ENCODE measurements at places on chromosomes 7 and 10.
A peak's percentile ranks its signal among the peaks of the same experiment; 100 is the strongest.

- DNase-seq = no peak
These were observed 441.9 kb upstream of the LRRTM3 start for GRCh38 chr10:66483966-66484365.

GRCh38 chr7:18471476-18472160 lies 23.9 kb upstream of the HDAC9 start:
- no peak for DNase-seq

DNA sequence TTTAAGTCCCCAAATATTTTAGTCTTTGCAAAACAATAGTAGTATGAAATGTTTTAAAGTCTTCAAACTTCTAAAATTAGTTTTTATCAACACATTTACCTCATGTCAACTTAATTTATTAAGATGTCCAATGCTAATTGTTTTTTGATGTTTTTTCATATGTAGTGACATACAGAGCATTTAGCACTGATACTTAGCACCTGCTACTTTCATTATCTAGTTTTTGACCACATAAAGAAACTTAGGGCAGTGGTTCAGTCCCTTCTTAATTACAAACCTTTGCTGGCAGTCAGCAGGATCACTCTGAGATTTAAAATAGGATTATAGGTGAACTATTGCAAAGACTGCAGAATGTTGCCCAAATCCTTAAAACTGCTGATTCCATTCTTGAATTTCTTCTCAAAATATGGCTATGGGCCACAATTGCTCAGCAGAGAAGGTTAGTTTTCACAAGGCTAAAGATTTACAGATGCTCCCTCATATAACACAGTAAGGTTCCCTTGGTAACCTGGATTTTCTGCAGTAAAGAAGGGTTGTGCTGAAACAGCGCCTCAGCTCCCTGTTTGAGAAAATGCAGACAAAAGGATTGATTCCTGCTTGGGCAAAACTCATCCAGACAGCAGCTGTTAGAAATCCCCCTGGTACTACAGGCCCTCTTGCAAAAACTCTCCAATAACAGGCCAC lies 3.4 kb downstream of the GPR85 start:
- no peak for DNase-seq

- no peak for DNase-seq
These were observed 114.0 kb upstream of the RET start for GRCh38 chr10:42962902-42963231.

DNA sequence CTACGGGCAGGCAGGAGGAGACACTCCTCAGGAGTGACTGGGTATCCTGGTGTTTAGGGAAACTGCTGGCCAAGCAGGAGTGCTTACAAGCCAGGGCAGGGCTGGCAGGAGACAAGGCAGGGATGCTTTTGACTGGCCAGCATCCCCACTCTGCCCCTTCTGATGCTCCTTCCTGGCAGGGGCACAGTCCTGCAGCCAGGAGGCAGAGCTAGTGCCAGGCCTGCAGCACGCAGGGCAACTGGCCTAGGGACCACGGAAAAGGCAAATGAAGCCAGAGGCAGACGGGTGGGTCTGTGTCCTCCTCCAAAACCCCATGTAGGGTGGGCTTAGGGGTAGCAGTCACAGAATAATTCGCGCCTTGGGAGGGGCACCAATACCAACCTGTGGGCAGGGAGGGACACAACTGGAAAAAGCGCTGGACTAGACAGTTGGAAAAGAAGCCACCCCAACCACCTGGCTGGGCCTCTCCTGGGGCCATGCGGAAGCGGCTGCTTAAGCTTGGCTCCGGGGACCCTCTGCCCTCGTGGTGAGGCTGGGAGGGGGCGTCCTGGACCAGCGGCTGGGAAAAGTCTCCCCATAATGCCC lies 4.8 kb downstream of the IMPDH1 start:
- DNase-seq = no peak

GRCh38 chr7:98802088-98802780 lies 67.6 kb downstream of the TMEM130 start:
- DNase-seq = no peak

- DNase-seq = no peak
These were observed 99.6 kb upstream of the LYZL1 start for GRCh38 chr10:29189256-29189655.

DNA sequence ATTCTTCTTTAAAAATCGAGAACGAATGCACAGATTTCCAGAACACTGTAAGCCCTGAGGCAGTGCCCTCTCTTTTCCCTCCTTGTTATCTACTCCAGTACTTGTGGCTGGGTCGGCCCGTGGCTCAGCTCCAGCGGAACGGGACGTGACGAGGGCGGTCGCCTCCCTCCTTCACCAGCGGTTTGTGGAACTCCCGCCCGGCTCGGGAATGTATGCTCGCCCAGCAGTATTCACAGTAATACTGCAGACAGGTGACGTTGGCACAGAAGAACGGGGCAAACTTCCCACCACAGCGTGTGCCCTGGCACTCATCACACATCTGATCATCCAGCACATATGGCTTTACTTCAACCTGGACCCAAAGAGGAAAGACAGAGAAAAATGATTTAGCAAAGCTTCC lies 128.5 kb downstream of the BTAF1 start:
- DNase-seq = no peak

DNA sequence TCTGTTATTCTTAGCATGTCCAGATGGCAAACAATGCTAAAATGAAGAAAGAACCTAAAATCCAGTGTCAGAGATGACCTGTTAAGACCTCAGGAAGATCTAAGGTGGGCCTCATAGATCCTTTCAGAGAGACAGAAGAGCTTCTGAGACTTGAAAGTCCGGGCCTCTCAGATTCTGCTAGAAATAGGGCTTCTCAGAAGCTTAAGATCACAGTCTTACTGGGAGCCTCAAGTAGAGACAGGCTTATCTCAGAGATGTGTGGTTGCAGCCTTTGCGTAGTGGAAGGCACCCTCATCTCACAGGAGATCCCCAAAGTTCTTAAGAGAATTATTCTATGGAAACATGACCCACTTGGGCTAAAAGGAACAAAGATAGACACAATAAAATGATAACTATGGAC lies 642.8 kb downstream of the TNS3 start:
- no peak for DNase-seq

- no peak for DNase-seq
These were observed 45.3 kb downstream of the PRKAG2 start for GRCh38 chr7:151831606-151832005.

DNA sequence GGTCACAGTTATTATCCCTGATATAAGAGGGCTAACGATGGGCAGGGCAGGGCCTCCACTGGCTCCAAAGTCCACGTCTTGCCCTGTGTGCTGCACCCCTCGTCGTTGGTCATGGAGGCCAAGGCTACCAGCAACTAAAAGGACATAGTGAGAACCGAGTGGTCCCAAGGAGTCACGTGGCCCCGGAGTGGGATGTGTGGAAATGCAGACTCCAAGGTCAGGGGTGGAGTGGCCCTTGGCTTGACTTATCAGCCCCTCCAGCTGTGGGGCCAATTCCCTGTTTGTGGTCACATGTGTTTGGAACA lies 30.7 kb downstream of the BTBD16 start:
- DNase-seq = no peak

DNA sequence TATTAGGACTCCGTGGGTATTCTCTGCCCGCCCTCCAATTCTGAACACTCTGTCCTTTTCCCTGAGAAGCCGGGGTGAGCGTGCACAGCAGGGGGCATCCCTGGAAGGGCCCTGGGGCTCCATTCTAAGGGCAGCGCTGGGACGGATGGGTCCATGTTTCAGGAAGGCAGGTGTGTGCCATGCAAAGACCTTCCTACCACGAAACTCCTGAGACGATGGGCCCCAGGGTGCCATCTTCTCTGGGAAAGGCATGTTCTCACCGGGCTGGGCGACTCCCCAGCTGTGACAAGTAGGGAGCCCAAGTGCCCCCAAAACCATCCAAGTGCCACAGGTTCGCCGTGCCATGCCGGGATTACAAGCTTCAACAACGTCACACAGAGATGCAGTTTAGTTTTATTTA lies 256.7 kb downstream of the DNAJB6 start:
- no peak for DNase-seq

DNA sequence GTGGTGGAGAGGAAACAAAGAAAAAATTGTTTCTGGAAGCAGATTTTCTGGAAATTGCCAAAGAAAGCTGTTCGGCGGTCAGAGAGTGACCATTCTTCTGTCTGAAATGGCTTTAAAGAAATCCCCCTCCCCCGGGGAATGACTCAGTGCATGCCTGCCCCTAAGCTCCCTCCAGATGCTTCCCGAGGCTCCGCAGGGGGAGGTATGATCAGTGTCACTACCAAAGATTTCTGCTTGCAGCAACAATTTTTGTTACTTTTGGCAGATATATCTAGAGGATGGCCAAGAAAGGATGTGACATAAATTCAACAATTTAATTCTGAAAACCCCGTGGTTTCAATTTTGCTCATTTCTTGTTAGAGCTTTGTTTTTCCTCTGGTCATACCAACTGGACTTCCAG lies 163.9 kb downstream of the JCAD start:
- peak; percentile 16 for DNase-seq

- DNase-seq = no peak
These were observed 309.7 kb upstream of the NFE2L3 start for GRCh38 chr7:25842201-25842733.

DNA sequence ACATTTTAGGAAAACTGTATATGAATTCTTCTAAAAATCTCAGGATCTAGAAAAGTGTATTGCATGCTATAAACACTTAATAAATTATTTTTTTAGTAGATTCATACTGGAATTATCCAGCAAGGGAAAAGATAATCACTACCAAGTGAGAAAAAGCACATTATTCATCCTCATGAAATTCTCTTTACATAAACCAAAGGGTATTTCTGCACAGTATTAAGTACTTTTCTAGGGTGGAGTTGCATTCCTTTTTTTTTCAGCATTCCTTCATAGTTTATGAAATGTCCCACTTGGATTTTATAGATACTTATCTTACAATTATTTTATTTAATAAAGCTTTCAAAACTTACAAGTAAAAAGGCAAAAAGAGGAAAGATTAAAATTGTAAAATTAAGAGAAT lies 403.3 kb downstream of the HGF start:
- no peak for DNase-seq

DNA sequence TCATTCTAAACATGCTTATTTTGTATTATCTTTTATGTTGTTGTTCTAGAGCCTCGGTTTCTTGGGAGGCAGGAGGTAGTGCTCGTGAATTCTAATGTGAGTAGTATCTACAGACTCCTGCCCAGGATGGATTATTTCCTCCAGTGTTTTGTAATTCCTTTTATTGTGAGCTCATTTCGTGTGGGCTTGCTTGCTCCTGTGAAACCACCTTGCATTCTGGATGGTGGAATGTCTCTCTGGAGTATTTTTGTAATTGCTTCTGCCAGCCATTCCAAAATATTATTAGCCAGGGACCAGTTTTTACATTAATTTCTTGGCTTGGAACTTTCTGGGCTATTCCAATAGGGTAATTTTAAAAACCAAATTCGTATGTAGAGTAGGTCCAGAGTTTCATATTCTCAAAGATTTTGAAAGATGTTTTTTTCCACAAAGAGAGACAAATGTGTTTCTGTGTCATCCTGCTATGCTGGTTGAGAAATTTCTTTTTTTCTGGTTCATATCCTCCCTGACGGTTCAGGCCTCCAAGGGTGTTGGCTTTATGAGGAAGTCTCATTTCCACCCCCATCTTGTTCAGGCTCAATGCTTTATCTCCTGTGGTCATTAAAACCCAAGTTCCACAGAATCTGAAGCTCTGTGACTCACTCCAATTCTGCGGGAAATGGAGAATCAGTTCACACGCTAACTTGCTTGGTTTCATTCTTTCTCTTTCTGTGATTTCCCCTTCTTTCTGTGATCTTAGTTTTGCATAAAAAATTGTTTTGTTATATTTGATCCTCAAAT lies 41.7 kb upstream of the CALD1 start:
- DNase-seq = no peak

GRCh38 chr10:48575901-48576300 lies 29.0 kb downstream of the ARHGAP22 start:
- no peak for DNase-seq

DNA sequence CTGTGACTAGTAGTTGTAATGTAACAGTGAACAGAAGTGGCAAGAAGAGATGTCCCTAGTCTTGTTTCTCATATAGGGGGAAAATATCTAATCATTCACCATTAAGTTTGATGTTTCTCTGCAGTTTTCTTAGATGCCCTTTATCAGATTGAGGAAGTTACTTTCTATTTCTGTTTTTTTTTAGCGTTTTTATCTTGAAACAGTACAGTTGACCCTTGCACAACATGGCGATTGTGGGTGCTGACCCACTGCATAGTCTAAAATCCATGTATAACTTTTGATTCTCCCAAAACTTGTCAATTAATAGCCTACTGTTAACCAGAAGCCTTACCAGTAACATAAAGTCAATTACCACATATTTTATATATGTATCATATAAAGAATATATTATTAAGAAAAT lies 192.0 kb downstream of the ADK start:
- DNase-seq = no peak

DNA sequence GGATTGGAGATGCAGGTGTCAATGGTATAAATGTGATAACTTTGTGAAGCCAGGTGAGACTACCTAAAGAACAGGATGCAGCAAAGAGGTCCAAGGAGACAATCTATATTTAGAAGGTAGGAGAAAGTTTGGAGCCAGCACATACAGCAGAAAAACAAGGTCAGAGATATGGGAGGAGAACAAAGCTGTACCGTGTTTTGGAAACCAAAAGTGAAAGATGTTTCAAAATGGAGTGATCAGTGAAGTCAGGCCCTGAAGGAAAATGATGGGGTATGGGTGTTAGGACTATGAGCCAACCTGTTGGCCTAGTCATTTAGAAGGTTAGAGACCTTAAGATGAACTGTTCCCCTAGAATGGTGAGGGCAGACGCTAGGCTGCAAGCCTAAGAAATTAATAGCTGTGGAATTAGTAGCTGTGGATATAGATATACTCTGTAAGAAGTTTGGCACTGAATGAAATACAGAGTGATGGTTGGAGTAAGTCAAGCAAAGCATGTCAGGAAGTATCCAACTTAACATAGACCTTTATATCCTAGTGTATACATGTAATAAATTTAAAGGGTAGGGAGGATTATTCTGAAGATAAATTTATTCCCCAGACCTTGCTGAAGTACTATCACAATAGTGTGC lies 149.8 kb upstream of the WNT16 start:
- no peak for DNase-seq

GRCh38 chr7:219581-220150 lies 27.3 kb downstream of the FAM20C start:
- DNase-seq = no peak

- DNase-seq = no peak
These were observed 92.6 kb downstream of the SPAG6 start for GRCh38 chr10:22437620-22438588.

DNA sequence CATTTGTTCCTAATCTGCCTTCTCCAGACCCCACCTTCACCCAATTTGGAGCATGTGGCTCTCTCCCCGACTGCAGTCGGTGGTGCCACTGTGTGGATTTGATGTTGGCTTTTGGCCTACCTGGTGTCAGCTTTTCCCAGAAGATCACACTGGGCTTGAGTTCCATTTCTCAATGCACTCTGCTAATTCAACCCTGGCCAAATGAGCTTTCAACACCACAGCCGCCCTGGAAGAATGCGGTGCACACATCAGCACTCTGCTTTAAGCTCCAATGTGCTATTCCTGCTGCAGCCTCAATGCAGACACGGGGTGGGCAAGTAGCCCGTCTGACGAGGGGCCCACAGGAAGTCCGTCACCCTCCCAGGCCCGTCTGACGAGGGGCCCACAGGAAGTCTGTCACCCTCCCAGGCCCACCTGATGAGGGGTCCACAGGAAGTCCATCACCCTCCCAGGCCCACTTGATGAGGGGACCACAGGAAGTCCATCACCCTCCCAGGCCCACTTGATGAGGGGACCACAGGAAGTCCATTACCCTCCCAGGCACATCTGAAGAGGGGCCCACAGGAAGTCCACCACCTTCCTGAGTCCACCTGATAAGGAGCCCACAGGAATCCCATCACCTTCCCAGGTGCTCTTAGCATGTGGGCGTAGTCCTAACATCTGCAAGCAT lies 64.4 kb downstream of the ASB13 start:
- no peak for DNase-seq
